ENCODE measurements at places on chromosomes 2 and 18.

DNA sequence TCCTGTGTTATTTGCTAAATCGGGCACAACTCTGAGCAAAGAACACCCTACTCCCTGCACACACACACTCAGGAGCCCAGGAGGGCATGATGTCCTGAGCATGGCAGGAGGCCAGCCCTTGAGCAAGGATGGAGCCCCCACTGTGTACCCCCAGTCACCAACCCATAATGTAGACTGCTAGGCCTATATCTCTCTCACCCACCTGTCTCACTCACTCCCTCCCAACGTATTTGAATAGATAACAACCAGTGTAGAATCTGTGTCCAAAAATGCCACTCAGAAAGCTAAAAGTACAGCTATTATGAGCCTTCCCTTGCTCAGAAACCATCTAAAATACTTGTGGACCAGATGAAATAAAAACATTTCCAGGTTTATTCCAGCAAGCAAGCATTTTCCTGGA is 29.3 kb downstream of the MERTK start:
- no peak for DNase-seq

DNA sequence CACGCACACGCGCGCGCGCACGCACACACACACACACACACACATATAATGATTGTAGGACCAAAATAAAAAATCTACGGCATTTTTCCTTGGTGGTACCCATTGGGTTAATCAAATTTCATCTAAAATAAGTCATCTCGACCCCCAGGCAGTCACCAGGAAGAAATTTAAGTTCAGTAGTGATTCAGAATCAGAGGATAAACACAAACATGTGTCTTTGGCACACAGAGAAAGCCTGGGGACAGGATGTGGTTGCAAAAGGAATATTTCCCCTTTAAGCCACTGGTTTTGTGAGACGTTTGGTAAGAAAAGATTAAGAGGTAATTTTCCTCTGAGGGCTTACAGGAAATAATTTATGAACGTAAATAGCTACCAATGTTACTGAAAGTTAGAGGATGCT is 171.6 kb upstream of the PIEZO2 start:
- no peak for DNase-seq

- DNase-seq: peak; percentile 47
These were observed 254.6 kb upstream of the SPRED2 start for GRCh38 chr2:65686928-65687521.

- DNase-seq: no peak
These were observed 171.3 kb upstream of the ID2 start for GRCh38 chr2:8510519-8510918.

- DNase-seq: peak; percentile 18
These were observed 822 bp downstream of the PSMG2 start for GRCh38 chr18:12703664-12704063.

DNA sequence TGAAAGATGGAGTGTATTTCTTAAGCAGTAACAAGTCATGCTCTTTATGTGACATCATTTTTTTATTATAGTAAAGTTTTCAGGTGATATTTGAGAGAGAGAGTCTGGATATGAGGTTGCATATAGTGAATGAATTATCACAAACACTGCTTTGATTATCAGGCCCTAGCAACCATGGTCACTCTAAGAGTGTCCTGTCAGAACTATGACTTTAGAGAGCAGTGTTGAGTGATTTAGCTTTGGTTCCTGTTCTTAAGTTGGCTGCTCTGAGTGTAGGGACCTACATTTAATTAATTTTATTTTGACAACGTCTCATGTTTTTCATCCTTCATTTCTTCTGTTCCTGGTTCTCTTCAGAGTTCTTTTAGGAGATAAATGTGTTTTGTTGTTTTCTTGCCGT is 275.5 kb downstream of the KCNJ3 start:
- DNase-seq: no peak

DNA sequence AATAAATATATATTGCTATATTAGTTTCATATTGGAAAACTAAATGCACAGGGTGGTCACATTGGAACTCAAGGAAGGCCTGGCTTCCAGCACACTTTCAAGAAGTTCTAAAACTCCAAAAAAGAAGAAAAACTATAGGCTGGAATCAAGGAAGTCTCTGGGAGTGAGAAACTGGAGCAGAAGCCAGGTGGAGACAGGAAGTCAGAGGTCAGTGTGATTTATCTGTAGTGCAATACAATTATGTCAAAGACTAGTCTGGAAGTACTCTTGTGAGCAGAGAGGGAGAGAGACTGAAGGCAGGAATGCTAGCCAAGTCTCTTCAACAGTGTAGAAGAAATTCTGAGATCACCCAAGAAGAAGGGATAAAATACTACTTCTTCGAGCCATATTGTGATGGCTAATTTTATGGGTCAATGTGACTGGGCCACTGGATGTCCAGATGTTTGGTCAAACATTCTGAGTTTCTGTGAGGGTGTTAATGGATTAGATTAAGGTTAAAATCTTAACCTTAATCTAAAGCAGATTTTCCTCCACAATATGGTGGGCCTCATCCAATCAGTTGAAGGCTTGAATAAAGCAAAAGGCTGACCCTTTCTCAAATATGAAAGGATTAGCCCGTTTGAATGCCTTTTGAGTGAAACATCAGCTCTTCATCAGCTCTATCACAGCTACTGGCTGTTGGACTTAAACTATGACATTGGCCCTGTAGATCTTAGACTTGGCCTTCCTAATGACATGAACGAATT is 208.0 kb downstream of the TDRD15 start:
- no peak for DNase-seq

GRCh38 chr18:21761471-21762115 is 21.0 kb downstream of the MIB1 start:
- DNase-seq: no peak

GRCh38 chr2:234286118-234286598 is 210.7 kb downstream of the ARL4C start:
- DNase-seq: no peak

- no peak for DNase-seq
These were observed 183.8 kb downstream of the LRATD1 start for GRCh38 chr2:14816069-14817060.

- no peak for DNase-seq
These were observed 123.0 kb downstream of the SPTBN1 start for GRCh38 chr2:54579061-54579681.

DNA sequence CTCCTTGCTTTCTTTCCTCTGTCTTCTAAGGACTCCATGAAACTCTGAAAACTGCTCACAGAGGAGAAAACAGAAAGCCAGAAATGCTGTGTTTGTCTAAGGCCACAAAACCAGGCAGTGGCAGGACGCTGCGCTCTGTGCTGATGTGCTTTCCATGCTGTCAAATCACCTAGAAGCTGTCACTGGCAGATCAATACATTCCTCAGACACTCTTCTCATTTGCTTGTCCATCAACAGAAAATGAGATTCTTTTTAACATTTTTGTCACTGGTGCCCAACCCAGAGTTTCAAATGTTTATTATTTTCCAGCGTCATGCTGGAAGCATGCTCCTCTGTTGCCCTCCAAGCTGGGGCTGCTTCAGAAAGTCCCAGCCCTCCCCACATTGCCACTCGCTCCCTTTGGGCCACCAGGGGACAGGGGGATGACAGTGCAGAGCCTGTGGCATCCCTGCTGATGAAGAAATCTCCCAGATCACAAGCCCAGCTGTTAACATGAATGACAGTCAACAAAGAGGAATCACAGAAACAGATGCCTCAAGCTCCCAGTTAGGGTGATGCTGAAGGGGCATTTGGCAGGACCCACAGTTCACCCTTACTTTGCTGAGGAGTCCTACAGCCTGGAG is 117.5 kb upstream of the MEIS1 start:
- no peak for DNase-seq

- no peak for DNase-seq
These were observed 89.9 kb upstream of the CDCA7 start for GRCh38 chr2:173264603-173265366.

DNA sequence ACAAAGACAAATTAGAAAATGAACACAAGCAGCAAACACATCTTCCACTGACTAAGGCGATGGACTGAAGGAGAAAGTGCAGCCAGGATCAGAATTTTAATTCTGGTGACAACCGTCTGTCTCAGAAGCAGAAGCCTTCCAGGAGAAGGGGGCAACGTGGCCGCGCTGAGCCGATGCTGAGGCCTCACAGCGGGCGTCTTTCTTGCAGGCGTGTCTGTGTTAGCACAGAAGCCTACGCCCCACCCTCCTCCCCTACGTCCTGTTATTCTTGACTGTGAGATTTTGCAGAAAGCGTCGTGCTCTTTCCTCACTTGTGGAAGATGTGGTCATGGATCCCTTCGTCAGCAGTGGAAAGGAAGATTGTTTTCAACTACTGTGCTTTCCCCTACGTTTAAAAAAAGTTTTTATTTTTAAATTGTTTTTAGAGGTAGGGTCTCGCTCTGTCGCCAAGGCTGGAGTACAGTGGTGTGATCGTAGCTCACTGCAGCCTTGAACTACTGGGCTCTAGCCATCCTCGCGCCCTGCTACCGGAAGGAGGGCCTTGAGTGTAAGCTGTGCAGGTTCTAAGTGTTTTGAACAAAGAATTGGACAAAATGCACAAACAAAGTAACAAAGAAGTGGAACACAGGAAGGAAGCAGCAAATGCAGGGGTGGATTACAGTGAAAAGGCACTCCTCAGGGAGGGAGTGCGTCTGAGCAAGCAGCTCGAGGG is 422.0 kb downstream of the GALR1 start:
- no peak for DNase-seq

GRCh38 chr2:240685771-240686371 is 3.2 kb upstream of the AQP12B start:
- DNase-seq: no peak

DNA sequence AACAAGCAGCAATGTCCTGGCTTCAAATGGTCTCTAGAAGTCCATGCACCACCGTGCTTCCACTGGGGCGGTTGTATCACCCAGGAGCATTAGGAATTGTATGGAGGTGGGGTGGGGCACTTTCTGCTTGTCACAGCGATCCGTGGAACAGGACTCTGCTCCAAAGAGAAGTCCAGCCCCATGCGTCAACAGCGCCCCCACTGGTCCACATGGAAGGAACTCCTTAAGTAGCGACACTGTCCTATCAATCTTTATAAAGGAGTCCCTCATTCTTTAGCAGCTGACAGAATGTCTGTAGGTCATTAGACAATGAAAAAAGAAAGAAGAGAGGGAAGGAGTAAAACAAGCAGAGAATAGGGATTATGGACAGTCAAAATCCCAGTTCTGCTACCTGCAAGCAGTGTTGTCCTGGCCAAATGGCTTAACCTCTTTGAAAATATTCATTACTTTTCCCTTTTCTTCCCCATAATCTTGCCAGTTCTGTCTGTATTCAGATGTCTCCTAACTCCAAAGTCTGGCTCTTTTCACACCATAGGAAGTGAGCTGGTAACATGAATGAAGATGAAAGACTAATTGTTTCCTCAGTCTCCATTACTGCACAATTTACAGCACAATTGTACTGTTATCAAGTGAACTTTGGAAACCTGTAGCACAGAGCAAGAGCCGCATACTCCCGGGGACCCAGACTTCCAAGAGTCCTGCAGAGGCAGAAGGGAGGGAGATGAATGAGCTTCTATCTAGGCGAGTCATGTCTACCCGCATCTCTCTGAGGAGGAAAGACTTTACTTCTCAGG is 9.9 kb downstream of the NFE2L2 start:
- no peak for DNase-seq

GRCh38 chr2:48519593-48519992 is 10.4 kb upstream of the STON1 start:
- DNase-seq: no peak

GRCh38 chr2:95393901-95394300 is 8.6 kb upstream of the FAHD2A start:
- no peak for DNase-seq

DNA sequence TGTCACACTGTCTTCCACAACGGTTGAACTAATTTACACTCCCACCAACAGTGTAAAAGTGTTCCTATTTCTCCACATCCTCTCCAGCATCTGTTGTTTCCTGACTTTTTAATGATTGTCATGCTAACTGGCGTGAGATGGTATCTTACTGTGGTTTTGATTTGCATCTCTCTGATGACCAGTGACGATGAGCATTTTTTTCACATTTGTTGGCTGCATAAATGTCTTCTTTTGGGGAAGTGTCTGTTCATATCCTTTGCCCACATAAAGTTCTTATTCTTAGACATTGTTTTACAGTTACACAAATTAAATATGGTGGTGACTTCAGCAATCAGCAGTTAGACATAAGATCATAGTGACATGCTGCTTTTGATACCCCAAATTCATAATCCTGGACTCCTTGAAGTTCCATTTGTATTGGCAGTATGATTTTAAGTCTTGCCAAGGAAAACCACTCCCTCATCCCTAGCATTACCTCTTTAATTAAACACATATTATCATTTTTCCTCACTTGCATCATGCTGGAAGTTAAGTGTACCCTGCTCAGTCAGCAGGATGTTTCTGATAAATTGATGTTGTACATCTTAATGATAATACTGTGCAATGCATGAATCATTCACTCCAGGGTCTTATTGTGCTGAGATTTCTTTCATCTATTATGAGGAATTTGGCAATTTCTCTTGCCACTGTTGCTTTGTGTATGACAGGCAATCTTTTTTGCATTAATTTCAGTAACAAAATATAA is 67.6 kb upstream of the STAT1 start:
- no peak for DNase-seq

DNA sequence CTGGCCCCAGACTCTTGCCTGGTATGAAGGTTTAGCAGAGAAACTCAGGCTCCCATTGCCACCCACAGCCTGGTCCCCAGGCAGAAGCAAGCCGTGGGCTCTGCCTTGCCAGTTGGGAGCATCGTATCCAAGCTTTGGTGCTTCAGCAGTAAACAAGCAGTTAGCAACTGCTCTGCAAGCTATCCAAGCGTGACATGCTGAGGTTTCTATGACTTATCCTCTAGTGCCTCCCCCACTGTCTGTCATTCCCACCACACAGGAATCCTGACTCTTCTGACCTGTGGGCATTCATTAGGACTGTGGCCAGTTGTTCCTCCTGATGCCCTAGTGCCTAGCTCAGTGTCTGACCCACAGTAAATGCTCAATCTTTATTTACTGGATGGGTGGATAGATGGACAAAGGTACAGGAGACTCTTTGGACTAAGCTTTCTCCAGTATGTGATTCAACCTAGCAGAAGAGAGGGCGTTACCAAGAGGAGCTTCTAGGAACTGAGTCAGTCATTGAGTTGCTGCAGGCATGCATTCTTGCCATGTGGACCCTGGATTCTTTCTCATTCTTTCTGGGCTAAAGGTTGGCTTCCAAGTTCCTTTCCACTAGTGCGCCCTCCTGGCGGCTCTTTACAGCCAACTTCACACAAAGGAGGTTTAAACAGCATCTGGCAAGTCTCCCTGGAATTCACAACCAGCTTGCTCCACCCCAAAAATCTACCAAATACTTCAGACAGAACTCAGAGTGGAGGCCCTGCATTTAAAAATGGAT is 40.6 kb upstream of the MRPL19 start:
- DNase-seq: no peak

DNA sequence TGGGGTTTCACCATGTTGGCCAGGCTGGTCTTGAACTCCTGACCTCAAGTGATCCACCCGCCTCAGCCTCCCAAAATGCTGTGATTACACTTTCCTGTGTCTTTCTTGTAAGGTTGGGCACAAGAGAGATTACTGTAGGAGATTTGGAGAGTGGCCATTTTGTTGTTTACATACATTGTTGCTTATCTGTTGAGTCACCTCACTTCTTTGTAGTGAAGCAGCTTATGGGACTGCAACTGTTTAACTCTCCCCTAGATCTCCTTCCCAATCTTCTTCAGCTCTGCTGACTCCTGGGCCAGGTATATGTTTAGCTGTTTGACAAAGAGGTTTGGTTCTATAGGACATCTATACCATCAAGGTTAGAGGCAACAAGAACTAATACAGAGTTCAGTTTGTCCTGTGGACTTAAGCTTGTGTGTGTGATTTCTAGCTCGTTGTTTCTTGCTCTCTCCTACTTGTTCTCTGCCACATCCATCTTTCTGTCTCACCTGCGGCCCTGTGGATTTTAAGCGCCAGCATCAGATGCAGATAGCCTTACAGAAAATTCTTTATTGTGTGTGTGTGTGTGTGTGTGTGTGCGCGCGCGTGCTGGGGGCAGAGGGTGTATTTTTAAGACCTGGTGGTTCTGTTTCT is 95.4 kb downstream of the HAUS1 start:
- peak; percentile 24 for DNase-seq

Measured in COR-L47 (cell line).